ENCODE measurements at places on chromosomes 5 and 9.

- DNase-seq: no peak
Measured at GRCh38 chr9:134807716-134808446, 72.7 kb upstream of the FCN2 start.

- no peak for DNase-seq
Measured at GRCh38 chr9:131270171-131271015, 5.9 kb downstream of the FAM78A start.

DNA sequence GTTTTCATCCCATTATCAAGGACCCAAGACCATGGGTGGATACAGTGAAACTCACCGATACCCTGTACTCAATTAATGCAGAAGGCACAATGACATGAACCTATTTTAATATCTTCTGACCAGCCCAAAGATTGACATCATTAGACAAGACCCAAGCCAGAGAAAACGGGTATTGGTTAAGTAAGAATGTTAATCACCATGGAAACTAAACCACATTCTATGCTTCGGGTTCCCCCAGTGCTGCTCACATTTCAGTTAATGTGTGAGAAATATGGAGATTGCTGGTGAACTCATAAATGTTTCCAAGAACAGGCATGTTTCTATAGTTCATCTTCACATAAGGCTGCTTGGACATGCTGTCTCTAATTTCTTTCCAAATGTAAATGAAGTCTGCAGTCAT lies 77.0 kb downstream of the IRX2 start:
- no peak for DNase-seq

DNA sequence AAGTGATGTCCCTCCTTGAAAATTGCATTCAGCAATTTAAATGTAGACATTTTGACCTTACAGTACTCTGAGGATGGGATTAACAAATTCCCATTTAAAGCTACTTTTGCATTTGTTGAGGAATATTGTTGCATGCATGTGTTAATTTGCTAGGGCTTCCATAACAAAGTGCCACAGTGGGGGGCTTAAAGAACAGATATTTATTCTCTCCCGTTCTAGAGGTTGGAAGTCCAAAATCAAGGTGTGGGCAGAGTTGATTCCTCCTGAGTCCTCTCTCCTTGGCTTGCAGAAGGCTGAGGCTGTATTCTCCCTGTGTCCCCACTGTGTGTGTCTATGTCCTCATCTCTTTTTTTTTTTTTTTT lies 51.8 kb upstream of the CDK20 start:
- DNase-seq: no peak

- DNase-seq: no peak
Measured at GRCh38 chr5:4018007-4018406, 422.4 kb downstream of the IRX1 start.

- DNase-seq: no peak
Measured at GRCh38 chr9:85199866-85200495, 530.5 kb downstream of the NTRK2 start.

DNA sequence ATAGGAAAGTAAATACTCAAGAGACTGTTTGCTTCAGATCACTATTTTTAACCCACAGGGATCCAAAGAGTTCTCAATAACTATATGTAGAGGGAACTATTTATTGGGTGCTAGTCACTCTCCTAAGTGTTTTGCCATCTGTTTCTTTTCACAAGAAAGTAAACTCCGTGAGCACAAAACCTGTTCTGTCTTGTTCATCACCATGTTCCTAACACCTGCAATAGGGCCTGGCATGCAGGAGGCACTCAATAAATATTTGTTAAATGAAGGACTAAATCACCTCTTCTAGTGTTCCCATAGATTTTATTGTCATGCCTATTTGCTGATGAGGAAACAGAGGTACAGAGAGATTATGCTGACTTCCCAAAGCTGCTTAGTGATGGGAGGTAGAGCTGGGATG lies 118.2 kb downstream of the VCAN start:
- DNase-seq: no peak

DNA sequence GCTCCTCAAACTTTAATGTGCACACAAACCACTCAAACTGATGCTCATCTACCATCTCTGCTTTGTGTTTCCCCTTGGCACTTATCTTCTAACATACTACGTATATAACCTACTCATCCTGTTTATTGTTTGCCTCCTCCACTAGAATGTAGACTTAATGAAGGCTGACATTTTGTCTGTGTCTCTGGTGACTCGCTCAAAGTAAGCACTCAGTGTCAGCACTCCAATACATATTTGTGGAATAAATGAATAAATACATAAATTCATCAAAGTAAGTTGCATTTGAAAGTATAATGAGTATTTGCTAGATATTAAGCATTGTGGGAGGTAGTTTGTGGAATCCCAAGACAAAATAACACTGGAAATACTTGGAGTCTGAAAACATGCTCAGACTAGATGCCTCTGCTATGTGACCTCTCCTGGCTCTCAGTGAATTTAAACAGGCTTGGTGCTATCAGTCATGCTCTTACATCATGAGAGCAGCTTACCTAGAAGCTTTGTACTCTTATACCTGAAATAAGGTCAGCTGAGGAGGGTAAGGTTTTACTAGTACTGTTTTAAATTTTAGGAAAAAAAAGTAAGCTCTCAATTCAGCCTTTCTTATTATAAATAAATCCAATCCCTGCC lies 37.0 kb upstream of the RANBP6 start:
- DNase-seq: no peak

- no peak for DNase-seq
Measured at GRCh38 chr9:82367016-82367415, 378.4 kb downstream of the SPATA31D1 start.

DNA sequence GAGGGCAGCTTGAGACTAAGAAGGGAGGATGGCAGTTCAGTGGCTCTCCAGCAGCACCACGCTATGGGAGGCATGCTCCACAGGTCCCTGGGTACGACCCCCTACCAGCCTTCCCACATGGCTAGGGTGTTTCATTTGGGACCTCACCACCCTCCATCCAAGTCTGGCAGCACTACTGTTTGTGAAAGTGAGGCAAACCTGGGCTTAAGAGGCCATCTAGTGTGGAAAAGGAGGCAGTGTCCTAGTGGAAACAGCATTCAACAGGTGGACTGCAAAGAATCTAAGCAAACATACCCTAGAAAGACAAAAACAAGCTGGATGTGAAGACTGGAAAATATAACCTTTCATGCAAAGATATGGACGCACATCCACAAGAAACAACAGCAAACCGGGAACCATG lies 4.8 kb upstream of the C5orf47 start:
- DNase-seq: no peak

GRCh38 chr9:38015266-38015665 lies 53.8 kb downstream of the SHB start:
- DNase-seq: no peak

DNA sequence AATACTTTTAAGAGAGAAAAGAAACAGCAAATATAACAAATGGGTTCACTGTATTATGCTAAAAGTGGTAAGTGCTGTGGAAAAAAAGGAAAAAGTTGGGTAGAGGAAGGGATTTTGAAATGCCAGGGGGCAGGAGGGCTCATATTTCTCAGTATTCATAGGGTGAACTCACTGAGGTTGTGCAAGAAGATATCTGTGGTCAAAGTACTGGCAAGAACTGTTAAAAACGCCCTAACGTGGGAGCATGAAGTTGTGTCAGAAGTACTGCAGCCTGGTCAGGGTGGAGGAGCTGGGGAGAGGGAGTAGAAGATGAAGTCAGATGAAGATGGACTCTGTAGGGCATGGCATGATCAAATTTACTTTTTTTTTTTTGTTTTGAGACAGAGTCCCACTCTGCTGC lies 31.2 kb upstream of the SLC28A3 start:
- no peak for DNase-seq

DNA sequence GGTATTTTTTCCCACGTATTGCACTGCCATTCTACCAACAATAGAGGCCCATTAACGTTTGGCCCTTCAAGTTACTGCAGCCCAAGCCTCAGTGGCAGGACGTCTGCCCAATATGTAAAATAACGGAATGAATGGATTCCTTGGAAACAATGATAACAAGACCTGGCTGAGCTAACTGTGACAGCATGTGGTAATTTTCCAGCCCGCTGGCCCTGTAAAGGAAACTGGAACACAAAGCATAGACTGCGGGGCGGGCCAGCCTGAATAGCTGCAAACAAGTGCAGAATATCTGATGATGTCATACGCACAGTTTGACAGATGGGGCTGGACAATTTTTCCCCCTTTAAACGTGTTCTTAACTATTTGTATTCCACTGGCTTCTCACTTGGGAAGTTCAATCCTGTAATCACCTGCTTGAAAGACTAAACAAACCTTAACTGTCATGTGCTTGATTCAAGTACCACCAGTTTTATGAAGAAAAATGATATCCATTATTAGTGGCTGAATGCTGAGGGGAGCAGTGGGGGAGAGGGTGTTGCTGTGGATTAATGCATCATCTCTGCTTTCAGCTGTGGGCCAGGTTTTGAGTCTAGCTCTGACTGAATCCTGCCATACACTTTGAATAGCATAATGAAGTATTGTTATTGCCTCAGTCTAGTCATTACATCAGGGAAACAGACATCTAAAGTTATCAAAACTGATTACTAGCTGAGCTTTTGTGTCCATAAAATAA lies 323.9 kb downstream of the TMEM161B start:
- DNase-seq: no peak

DNA sequence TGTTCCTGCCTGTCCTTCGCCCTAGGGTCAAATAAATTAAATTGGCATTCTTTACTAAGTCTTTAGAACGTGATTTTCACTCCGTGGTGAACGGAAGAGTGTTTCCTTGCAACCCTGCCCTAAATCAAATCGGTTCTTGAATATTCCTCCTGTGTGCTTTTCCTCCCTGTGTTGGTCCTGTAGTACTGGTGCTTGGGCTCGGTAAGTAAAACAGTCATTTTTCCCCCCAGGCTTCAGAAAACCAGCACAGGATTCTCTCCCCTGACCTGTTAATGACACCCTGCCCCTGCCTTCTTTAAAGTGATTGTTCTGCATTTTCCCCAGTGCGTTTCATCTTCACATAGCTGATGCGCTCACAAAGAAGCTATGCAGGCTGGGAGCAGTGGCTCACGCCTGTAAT lies 96.0 kb downstream of the AK8 start:
- no peak for DNase-seq

DNA sequence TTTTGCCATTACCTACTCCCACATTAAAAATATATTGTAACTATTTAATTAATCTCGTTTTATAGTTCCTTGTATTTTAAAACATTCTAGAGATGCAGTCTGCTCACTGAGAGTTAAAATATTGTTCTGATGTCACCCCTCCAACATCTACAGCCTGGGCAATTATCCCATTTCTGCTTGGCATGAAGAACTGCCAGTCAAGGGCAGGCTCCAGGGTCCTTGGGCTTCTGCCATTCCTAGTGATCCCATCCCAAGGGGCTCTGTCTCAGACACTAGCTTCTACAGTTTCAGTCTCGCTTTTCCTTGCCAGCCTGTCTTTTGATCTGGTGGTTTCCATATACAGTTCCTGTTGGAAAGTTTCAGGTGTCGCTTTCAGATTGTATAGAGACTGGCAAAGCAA lies 287.2 kb downstream of the TMEM232 start:
- DNase-seq: no peak

DNA sequence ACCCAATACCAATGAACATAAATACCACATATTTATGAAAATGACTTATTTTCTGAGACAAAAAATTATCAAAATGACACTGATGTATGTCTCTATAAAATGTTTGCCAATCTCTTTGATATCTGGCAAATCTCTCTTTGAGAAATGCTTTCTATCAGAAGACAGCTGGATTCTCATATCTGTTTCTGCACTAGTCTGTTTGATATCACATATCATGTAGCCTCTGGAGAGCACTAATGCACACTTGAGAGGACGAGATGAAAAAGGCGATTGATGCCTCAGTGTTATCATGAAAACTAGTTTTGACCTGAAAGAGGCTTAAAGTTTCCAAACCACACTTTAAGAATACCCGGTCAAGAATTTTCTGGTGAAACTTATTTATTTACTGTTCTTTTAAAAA lies 29.1 kb upstream of the ANKRD55 start:
- no peak for DNase-seq

GRCh38 chr5:143558048-143558447 lies 154.6 kb upstream of the NR3C1 start:
- DNase-seq: no peak

DNA sequence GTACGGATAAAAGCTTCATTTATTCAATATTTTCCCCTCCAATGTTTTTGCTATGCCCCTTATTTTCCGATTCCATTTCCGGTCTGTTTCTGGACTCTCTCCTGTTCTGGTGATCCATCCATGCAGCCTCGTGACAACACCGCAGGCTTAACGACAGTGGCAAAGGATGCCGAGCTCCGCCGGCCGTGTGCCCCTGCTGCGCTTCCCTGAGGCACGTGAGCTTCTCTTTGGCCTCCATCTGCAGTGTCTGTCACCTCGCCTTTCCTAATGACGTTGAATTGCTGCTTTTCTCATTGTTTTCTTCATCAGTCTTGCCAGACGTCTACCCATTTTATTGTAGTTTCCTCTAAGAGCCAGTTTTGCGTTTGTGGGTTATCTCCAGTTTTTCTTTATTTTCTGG lies 28.7 kb downstream of the SURF6 start:
- DNase-seq: no peak

DNA sequence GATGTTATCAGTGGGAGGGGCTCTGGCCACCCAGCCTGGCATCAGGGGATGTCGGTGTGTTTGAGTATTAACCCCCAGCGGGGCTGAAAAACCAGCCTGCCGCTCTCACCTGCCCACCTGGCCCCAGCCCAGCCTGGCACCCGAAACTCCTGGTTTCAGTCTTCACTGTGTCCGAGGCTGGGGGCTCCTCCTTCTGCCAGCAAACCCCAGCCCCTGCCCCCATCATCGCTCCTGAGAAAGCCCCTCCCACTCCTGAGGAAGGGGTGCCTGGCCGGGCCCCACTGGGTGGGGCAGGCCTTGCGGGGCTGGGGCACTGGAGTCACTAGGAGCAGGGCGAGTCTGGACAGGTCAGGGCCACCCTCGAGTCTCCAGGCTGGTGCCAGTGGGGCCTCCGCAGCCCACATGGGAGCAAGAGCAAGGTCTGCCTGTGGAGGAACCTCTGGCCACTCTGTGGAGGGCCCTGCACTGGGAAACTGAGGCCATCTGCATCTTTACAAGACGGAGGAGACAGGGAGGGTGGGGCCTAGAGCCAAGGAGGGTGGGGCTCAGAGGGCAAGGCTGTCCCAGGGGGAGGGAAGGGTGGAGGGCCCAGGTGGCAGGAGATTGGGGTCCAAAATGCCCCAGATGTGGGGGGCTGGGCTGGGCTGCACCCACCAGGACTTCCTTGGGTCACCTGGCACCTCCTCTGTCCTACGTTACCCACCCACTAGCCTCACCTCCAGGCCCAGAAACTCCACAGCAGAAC lies 51.5 kb upstream of the NOTCH1 start:
- no peak for DNase-seq

GRCh38 chr5:103910011-103910410 lies 347.4 kb upstream of the NUDT12 start:
- no peak for DNase-seq

DNA sequence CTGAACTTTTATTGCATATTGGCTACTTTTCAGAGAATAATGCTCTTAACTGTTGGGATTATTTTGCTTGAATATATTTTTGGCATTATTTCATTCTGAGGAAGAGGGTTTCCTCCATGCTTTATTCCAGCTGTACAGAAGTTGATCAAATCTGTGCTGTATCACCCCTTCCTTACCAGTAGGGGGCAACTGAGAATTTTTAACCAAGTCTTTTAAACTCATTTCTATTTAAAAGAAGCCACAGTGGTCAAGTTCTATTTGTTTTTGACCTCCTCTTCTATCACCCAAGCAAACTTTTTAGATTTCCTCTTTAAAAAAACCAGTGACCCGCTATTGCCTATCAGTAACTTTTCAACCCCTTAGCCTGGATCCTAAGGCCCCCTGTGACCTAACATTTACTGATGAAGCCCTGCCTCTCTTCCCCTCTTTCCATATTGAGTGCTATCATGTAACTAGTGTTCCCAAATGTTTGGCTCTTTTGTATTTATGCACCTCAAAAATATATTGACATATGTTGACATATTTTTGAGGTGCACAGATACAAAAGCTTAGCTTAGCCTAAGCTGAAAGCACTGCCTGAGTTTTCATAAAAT lies 80.6 kb downstream of the FBXO4 start:
- no peak for DNase-seq

All from stimulated activated CD4-positive, alpha-beta T cell treated with anti-CD3 and anti-CD28 coated beads, Interleukin-1b, Interleukin-23, amount 100 ng/mL, for 1 hour (primary cell).